T1000 (cell line): ENCODE measurements at places on chromosomes 3 and 15.

DNA sequence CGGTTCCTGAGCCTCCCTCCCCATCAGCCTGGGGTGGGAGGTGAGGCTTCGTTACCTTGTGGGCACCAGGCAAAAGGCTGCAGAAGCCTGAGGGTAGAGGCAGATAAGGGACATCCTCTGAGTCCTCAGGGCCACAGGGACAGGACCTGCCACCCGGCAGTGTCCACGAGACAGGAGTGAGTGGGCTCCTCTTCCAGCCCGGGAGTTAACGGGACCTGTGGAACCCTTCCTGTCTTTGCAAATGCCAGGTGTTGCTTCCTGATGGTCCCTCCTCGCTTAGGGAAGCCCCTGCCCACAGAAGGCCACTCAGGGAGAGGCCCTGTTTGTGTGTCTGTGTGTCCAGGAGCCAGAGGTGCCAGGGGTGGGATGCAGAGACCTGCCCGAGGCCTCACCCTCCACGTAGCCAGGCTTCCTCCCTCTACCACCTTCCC is 111.1 kb upstream of the ALDH1A3 start:
- no peak for DNase-seq

DNA sequence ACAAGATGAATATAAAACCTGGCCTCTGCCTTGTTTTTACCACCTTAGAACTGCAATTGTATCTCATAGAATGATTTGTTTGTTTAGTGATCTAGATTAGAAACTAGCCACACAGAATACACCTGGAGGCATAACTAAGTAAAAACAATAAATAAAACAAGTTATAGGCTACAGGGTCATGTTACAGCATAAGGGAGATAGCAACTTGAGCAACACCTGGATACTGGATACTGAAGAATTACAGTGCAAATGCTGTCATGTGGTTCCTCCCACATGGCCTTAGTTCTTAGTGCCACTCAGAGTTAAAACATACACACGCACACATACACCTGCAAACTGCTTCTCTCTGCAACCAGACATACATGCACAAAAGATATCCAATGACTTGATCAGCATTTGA is 563.4 kb upstream of the DPPA4 start:
- no peak for DNase-seq

DNA sequence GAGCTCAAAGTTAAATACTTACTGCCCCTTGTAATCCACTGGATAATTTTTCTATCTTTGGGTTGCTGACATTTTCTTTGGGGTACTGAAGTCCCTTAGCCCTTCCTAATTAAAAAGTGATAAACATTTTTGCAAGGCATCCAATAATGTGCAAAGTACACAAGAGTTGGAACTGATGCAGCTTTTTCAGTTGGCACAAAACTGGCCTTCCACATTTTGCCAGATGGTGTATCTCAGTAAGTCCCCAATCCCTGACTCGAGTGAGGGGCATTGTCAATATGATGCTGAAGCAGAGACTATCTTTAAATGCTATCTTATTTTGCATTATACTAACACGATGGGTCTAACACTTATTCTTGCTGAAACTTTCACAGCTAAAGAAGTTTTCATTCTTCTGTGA is 27.8 kb downstream of the FHIT start:
- DNase-seq: no peak

- DNase-seq: no peak
Measured at GRCh38 chr3:104554425-104554824, 812.3 kb upstream of the ALCAM start.

- no peak for DNase-seq
Measured at GRCh38 chr15:34993877-34994276, 5.8 kb upstream of the ZNF770 start.

DNA sequence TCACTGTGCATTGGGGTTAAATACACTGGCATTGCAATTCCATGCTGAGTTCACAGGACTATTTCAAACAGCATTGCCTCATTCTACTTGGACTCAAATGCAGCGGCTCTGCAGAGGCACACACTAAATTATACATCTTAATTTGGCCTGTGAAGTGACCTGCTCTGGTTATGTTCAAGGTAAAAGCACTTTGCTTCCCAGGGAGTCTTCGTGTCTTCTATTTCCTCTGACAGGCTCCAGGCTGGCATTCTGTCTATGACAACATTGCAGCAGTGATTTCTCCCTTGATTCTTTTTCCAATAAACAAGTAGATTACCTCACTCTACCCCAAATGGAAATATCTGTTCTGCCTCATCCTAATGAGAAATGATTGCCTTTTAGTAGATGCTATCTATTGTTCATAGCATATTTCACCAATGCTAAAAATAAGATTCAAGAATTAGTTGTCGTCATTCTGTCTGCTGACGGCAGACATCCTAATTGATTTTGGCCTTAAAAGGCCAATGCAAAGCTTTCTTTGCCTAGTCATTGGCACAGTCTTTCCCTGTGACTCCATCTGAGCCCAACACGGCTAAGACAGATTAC is 33.8 kb downstream of the FMN1 start:
- no peak for DNase-seq

DNA sequence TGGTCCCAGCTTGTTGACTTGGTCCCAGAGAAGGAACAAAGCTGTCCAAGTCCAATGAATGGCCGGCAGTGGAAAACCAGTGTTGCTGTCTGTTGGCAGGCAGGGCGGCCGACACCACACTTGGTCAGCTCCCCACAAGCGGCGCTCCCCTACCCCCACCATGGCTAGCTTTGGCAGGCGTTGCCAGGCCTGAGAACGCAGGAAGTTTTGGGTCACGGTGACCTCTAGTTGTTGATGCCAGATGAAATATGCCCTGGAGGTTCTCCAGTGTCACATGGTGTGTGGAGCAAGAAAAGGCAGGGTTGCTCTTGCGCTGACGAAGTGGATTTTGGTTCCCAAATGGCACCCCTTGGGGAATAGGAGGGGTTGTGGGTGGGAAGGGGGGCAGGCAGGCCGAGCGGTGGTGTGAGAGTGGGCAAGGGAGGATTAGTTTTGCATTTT is 72.7 kb upstream of the TPRG1 start:
- no peak for DNase-seq

- DNase-seq: no peak
Measured at GRCh38 chr3:185720326-185720725, 104.5 kb downstream of the IGF2BP2 start.

DNA sequence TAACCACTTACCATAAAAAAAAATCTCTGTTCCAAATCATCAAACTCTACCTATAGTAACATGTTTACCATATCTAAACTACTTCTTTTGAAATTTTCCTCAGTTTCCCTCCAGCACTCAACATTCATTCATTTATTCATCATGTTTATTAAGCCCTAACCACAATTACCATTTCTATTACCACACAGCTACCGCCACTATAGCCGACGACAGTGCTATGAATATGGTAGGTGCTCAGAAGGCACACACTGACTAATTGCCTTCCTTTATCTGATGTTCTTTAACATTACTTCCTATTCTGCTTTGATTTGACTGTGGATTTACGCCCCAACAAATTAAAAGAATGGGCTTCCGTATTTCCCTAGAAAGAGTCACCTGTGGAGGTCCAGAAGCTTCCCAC is 43.9 kb downstream of the GUCA1C start:
- DNase-seq: no peak

DNA sequence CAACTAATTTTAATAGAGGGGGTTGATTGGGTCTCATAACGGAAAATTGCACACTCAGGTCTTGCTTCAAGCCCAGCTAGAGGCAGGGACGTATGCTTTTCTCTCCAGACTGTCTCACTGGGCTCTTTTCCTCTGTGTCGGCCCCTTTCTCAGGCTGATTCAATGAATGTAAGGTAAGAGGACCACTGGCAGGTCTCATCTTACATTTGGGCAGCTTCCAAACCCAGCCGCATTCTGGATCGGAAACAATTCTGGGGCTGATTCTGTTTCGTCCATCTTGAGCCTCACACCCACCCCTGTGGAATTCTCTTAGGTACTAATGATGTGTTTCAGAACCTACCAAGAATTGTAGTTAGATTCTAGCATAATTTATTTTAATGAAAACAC is 40.7 kb downstream of the TMEM212 start:
- DNase-seq: no peak

DNA sequence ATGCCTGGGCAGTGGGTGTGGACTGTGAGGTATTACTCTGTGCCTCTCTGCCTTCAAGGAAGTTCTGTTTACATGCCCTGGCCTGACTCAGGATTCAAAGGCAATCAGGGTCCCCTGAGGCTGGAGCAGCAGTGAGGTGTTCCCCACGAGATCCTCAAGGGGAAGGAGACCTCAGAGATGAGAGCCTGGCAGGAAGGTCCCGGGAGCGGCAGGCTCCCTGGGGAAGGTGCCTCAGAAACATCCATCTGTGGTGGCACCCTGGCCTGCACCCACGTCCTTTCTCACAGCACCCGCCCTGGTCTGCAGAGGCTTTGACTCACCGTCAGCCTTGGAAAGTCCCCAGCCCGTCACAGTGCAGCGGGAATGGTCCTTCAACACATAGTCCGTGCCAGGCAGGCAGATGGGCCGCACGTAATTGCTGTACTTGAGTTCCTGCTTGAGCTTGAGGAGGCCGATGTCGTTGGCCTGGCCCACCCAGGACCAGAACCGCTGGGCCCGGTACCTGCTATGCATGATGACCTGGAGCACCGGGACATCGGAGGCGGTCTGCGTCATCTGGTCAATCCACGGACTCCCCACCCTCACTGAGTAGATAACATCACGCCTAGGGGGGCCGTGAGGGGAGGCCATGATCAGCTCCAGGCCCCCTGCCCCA is 3.6 kb downstream of the PRSS50 start:
- no peak for DNase-seq

DNA sequence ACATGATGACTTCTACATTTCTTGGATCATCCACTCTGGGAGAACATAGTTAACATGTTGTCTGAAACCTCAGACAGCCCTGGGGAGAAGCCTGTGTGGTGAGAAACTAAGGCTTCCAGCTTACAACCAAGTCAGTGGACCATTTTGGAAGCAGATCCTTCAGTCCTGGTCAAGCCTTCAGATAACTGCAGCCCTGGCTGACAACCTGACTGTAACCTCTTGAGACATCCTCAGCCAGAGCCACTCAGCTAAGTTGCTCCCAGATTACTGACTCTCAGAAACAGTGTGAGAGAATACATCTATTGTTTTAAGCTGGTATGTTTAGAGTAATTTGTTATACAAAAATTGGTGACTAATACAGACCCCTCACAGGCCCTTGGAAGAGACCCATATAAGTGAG is 50.9 kb upstream of the KPNA4 start:
- DNase-seq: no peak

DNA sequence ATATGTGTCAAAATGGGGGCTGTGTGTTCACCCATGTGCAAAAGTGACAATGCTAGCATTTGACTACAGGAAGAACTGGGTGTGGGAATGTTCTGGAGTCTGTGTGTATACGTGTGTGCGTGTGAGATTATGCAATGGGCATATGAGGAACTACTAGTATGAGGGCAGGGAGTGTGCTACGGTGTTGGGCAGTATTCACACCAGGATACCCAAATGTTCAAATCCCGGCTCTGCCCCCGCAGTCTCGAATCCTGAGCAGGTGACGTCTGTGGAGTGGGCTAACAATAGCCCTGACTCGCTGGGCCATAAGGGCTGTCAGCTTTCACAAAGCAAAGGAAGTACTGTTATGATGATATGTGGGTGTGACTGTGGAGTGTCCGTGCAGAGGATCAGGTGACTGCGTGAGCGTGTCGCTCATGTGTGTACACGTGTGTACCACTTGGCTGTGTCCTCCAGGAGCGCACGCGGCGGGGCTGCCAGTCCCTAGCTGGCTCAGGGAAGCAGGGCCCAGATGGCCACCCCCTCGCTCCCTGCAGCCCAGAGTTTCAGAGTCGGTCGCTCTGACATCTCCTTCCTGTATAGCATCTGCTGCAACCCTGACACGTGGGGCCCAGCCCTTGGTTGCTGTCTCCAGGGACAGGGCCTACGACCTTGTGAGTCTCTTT is 27.2 kb downstream of the IQSEC1 start:
- no peak for DNase-seq

- no peak for DNase-seq
Measured at GRCh38 chr3:5187920-5188418, 462 bp downstream of the EDEM1 start.

DNA sequence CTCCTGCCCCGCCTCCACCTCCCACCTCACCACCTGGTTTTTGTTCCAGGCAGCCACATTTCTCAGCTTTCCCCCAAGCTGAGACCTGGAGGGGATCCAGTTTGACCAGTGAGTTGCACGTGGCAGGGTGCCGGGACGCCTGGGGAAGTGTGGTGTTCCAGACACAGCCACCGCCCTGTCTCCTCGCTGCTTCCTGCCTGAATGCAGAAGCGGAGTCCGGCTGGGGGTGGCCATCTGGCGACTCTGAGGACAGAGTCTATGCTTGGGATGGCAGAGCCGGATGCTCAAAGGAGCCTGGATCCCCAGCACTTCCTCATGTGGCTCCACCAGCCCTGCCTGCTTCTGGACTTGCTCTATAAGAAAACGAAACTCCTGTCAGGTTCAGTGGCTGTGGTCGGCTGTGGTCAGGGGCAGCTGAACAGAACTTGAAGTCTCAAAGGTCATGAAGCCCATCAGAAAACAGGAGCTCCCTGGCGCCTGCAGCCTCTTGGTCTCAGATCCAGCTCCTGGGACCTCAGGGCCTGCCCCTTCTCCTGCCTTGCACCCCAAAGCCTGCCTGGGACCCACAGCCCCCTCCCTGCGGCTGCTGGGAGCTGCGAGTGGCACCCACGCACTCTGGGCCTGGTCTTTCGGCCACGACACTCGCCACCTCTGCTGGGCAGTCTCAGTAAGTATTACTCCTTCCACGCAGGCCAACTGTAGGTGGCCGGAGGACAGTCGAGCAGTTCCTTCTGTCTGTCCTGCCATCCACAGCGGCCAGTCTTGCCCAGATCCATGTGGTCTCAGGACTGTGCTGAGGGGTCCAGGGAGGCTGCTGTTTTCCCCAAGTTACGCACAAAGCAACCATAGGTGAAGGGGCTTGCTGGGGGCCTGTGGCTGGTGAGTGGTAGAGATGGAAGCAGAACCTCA is 112.8 kb upstream of the MEF2A start:
- no peak for DNase-seq

GRCh38 chr3:8438507-8439079 is 63.0 kb upstream of the LMCD1 start:
- no peak for DNase-seq

DNA sequence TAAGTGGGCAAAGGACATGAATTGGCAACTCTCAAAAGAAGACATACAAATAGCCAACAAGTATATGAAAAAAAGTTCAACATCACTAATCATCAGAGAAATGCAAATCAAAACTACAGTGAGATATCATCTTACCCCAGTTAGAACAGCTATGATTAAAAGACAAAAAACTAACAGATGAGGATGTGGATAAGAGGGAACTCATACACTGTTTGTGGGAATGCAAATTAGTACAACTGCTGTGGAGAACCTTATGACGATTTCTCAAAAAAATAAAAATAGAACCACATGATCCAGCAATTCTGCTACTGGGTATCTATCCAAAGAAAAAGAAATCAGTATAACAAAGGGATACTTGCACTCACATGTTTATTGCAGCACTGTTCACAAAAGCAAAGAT is 28.6 kb downstream of the NEK10 start:
- no peak for DNase-seq
